ENCODE measurements at places on chromosomes 7 and 10.
A peak's percentile ranks its signal among the peaks of the same experiment; 100 is the strongest.

DNA sequence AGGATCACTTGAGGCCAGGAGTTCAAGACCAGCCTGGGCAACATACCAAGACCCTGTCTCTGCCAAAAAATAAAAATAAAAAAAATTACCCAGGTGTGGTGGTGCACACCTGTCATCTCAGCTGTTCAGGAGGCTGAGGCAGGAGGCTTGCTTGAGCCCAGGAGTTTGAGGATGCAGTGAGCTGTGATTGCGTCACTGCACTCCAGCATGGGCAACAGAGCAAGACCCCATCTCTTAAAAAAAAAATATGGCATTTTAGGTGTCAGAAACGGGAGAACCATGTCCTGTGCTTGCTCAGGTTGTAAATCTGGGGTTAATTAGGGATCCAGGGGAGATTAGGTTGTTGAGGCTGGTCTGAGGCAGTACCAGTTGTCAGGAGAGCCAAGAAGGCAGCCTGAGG is 64.9 kb downstream of the GTF2IRD1 start:
- no peak for DNase-seq

- DNase-seq, result peak; percentile 68
Measured at GRCh38 chr7:80218723-80219122, 84.1 kb downstream of the GNAI1 start.

DNA sequence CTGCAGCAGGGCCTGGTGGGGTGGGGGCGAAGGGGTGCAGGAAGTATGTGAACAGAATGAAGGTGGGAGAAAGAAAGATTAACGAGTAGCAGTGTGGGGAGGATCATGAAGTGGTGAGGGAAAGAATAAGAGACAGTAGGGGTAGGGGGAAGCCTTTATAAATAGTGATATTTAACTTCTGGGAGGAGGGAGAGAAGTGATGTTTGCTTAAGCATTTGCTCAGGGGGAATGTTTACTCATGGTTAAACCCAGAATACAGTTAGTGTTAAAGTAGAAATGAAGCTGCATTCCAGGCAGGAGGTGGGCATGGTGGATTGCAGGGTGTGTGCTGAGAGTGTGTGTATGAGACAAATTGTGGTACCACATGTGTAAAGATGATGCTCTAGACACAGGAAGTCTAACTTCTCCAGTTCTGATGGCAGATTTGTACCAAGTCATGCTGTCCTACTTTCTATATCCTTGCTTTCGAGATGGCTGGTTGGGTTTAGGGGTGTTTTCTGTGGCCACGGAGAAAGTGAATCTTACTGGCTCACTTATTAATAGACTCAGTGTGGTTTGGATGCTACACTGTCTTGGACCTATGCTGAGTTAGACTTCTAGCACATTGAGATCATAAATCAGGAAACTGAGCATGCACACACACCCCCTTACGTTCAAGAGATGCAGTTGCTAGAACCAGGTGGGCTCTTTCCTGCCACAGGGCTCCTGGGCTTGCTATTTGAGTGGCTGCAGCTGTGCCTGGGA is 10.6 kb upstream of the DNMBP start:
- no peak for DNase-seq

DNA sequence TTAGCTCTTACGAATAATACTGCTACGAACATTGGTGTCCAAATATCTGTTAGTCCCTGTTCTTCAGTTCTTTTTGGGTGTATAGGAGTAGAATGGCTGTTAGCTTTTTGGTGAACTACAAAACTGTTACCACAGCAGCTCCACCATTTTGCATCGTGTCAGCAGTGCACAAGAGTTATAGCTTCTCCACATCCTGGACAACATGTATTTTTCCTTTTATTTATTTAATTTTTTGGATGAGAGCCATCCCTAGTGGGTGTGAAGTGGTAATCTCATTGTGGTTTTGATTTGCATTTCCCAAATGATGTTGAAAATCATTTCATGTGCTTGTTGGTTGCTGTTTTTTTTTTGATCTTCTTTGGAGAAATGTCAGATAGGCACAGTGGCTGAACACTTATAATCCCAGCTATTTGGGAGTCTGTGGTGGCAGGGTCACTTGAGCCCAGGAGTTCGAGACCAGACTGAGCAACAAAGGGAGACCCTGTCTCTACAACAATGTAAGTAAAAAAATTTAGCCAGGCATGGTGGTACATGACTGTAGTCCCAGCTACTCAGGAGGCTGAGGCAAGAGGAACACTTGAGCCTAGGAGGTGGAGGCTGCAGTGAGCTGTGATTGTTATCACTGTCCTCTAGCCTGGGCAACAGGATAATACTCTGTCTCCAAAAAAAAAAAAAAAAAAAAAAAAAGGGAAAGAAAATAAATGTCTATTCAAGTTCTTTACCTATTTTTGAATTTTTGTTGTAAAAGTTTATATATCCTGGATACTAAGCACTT is 31.7 kb downstream of the TRIM24 start:
- DNase-seq, result peak; percentile 20

- peak; percentile 94 for DNase-seq
Measured at GRCh38 chr7:100546129-100546925, 7.3 kb downstream of the AGFG2 start.

DNA sequence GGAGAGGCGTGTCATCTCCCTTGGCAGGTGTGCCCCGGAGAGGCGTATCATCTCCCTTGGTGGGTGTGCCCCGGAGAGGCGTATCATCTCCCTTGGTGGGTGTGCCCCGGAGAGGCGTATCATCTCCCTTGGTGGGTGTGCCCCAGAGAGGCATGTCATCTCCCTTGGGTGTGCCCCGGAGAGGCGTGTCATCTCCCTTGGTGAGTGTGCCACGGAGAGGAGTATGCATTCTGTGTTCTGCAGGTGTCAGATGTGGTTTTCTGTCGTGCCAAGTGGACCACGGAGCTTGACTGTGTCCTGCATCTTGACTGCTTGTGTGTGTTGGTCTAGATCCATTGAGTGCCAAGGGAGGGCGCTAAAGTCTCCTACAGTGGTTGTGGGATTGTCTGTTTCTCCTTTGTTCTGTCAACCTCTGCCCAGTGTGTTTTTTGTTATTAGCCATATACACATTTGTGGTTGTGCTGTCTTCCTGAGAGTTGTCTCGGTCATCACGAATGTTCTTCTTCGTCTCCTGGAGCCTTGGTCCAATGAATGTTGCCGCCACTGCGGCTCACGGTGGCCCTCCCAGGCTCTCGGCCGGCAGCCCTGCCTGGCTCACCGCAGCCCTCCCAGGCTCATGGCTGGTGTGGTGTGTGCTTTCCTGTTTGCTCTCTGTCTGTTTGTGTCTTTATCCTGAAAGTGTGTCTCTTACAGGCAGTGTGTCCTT is 96.8 kb downstream of the INPP5A start:
- DNase-seq, result no peak

- DNase-seq, result no peak
Measured at GRCh38 chr7:7706101-7706511, 12.3 kb downstream of the RPA3 start.

GRCh38 chr7:41104631-41105030 is 598.3 kb downstream of the INHBA start:
- DNase-seq, result no peak

- no peak for DNase-seq
Measured at GRCh38 chr10:129845111-129845753, 118.8 kb downstream of the EBF3 start.

DNA sequence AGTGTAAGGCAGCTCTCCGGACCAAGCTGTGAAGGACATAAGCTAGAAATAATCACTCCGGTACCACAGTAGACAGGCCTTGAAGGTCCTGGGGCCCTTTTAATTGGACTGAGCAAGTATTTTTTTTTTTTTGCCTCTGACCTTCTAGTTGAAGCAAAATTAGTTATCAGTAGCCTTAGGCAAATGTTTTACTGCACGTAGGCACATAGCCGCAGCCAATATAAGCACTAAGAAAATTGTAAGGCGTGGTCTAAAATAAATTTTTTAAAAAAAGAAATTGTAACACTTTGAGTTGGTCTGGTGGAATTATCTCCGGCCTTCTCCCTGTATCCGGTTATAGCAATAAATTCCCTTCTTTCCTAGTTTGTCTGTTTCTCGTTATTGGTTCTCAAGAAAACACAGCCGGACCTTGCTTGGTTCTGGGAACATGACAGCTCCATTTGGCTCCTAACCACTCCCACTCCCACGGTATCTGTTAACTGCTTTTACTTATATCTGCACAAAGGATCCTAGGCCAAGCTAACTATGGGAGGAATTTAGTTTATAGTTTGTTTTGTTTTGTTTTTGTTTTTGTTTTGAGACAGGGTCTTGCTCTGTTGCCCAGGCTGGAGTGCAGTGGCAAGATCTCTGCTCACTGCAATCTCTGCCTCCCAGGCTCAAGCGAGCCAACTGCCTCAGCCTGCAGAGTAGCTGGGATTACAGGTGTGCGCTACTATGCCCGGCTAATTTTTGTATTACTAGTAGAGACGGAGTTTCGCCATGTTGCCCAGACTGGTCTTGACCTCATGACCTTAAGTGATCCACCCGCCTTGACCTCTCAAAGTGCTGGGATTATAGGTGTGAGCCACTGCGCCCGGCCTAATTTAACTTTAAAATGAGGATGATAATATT is 124.4 kb upstream of the KIF5B start:
- no peak for DNase-seq

- no peak for DNase-seq
Measured at GRCh38 chr7:159040146-159040545, 104.5 kb downstream of the VIPR2 start.

DNA sequence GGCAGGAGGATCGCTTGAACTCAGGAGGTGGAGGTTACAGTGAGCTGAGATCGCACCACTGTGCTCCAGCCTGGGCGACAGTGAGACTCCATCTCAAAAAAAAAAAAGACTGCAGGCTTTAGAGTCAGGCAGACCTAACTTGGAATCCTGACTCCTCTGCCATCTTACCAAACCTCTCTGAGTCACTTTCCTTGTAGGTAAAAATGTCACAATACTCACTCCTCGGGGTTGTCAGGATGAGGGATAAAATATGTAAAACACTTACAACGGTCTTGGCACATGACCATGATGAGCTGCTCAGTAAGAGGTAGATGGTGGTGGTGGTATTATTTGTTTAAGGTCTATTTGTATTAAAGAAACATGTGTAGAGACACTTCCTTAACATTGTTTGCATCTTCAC is 154.1 kb upstream of the PDE1C start:
- DNase-seq, result no peak
